Effector memory CD8-positive, alpha-beta T cell (primary cell): ENCODE measurements at places on chromosomes 1 and 21.

GRCh38 chr1:245510144-245510543 is 355.4 kb downstream of the KIF26B start:
- DNase-seq = no peak

DNA sequence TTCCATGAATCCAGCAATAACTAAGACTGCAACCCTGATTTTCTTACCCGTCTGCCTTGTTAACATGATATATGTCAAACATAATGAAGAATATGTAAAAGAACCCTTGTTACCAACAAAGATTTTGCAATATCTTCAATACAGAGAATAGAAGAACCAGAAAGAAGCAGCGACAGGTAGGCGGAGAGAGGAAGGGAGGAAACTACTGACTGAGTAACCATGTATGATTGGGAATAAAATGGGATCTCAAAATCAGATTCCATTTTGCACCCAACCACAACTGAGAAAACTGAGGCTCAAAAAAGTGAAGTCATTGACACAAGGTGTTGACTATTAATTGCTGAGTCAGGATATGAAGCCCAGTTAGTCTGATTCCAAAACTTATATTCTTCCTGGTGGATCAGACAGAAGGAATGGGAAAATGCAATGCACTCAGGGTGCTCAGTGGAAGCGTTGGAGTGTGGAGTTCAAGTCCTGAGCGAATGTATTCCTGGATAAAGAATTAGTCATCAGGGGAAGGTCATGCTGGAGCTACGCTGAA is 293.3 kb upstream of the GREM2 start:
- no peak for DNase-seq

GRCh38 chr1:207872621-207873020 is 38.3 kb downstream of the CD34 start:
- no peak for DNase-seq

- no peak for DNase-seq
Measured at GRCh38 chr1:235650341-235651169, 971 bp upstream of the GNG4 start.

DNA sequence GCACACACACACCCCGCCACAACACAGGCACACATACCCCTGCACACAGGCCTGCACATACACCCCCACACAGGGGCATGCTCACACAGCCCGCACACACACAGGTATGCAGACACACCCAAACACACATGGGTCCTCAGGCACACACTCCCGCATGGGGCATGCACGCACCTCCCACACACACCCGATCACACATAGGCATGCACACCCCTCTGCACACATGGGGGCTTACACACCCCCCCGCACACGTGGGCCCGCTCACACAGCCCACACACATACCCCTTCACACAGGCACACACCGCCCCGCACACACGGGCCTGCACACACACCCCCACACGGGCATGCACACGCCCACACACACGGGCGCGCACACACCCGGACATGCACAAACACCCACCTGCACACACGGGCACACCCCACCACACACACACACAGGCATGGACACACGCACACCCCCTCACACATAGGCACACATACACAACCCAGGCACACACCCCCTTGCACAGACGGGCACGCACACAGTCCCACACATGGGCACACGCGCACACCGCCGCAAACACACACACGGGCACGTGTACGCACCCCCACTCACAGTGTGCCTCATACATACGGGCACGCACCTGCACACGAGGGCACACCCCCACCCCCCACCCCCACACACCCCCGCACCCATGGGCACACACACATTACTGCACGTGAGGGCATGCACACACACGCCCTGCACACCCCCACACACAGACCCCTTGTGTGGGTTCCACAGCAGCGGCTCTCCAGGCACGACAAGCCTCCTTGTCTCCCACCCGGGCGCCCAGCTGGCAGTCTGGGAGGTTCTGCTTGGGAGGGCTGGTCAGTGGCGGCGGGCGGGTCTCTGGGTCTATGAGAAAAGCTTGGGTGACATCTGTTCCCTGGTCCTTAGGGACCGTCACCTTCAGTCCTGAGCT is 8.3 kb downstream of the ATAD3B start:
- no peak for DNase-seq

- DNase-seq = no peak
Measured at GRCh38 chr1:88736633-88737248, 52.7 kb downstream of the PKN2 start.

GRCh38 chr1:91018006-91018405 is 3.8 kb downstream of the ZNF644 start:
- no peak for DNase-seq
